ENCODE measurements at places on chromosomes 7 and 10.

- DNase-seq: no peak
These were observed 5.5 kb downstream of the GIMAP7 start for GRCh38 chr7:150520145-150520544.

GRCh38 chr7:146660839-146661238 is 544.2 kb downstream of the CNTNAP2 start:
- DNase-seq: peak; percentile 43

DNA sequence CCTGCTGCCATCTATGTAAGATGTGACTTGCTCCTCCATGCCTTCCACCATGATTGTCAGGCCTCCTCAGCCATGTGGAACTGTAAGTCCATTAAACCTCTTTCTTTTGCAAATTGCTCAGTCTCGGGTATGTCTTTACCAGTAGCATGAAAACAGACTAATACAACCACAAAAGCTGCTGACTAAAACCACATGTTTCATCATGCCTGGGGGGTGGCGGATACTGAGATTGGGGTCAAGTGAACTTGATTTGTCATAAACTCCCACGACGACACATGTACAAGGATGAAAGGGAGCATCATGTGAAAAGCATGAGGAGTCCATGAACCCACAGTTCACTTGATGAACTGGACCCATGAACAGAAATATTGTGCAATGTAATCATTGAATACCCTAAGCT is 134.9 kb upstream of the ANK3 start:
- DNase-seq: no peak

GRCh38 chr7:117012696-117013095 is 59.4 kb downstream of the ST7 start:
- DNase-seq: peak; percentile 83

GRCh38 chr7:157906583-157906982 is 569.8 kb downstream of the DNAJB6 start:
- DNase-seq: no peak

GRCh38 chr7:835021-835420 is 2.7 kb downstream of the SUN1 start:
- no peak for DNase-seq

- DNase-seq: no peak
These were observed 1674.9 kb downstream of the REEP3 start for GRCh38 chr10:65196111-65196510.

DNA sequence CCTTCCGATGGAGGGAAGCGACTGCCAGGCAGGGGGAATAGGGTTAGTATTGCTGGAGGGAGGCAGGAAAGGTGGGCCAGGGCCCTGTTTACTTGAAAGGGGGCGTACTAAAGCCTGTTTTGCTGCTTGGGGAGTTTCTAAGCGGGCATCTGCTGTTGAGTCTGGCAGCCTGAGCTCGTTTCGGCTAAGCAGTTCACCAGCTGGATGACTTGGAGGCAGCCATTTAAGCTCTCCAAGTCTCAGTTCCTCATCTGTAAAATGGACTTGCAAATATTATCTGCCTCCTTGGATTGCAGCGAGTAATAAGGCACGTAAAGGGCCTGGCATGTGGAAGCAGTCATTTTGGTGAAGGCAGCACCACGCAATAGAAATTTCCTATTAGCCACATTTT is 44.0 kb downstream of the LDB3 start:
- no peak for DNase-seq

DNA sequence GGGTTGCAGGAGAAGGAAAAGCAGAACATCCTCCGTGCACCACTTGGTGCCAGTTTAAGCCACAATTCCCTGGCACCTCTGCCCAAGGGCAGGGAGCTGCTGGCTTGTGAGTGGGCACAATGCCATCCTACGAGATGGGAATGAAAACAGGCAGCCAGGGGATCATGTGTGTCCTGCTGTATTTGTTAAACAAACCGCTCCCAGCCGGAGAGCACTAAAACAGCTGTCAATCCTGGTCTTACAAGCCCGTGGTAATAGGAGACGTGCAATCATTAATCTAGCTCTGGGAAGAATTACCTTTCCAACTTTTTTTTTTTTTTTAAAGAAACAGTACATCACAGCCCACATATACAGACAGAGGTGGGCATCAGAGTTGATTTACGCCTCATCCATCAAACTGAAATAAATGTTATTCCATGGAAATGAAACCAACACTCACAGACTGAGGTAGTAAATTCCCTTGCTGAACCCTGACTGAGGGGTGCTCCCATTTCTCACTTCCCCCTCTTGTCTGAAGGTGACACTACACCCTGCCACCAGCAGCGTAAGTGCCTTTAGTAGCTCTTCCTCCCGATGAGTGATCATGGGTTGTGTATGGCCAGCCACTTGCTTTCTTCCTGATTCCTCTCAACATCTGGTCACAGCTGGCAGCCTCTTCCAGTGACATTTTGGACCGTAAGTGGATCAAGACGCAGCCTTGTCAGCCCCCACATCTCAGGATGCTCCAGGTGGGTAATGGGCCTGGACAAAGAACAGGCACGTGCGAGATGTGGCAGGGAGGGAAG is 143.8 kb downstream of the TEX36 start:
- no peak for DNase-seq

DNA sequence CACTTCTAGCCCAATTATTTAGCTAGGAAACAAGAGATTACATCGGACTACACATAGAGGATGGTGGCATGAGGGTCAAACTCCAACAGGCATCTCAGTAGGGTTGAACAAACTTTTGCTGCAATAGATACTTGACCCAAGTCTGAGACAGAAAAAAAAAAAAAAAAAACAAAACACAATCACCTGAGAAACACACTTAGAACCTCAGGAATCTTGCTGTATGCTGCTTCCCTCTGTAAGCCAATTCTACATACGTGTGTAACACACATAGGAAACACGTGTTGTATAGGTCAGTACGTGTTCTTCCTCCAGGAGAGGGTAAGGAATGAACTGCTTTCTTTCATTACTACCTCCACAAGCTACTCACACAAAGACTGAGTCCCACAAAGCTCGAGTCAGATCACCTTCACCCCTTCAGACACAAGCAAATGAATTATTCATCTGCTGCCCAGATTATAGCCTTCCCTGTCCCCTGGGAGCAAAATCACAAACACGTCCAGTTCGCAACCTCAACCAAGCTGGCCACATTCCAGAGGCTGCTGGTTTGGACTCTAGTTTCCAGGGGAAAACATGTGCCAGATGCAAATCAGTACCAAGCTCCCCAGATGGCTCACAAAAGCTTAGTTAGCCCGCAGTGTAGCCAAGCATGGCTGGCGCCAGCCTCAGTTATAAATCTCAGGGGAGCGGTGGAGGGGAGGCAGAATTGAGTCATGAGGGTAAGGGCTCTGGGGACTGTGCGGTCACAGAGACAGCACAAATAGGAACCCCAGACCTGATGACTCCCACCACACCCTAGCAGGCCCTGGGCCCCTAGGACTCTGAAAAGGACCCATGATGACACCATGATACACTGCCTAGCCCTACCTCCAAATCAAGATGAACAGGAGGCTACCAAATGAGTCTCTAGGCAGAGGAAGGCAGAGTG is 15.1 kb downstream of the PSAP start:
- DNase-seq: no peak

- DNase-seq: no peak
These were observed 6.0 kb upstream of the HMX3 start for GRCh38 chr10:123129618-123130271.

GRCh38 chr7:104653825-104654401 is 325.5 kb downstream of the LHFPL3 start:
- DNase-seq: no peak

DNA sequence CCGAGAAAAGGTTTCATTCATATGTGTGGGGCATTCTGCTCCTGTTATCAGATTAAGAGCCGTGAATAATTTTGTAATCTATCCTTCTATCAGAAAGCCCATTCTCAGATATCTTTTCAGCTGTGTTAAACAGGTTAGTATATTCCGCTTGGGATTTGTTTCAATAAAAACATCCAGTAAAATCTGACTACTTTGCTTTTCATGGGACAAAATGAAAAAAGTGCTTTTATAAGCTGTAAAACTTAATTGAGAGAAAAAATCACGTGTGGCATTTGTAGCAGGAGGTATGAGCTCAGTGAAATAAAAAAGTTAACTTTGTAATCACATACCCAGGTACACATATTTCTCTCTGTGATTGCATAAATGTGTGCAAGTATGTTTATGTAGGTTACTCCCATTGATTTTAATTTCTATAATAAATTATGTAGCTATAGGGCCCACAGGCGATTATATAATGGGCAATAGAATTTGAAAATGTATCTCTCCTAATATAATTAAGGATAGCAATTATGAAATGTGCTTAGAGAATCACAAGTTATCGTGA is 3.9 kb downstream of the MET start:
- no peak for DNase-seq

- DNase-seq: no peak
These were observed 20.6 kb downstream of the DNAJB6 start for GRCh38 chr7:157357129-157358040.

All from hematopoietic multipotent progenitor cell treated with erythropoietin and hydrocortisone succinate and interleukin-3 and kit ligand, for 6 days (in vitro differentiated cells).